HS-27A (cell line): ENCODE measurements at places on chromosomes 11 and 22.

- no peak for DNase-seq
Measured at GRCh38 chr11:22426915-22427314, 88.7 kb downstream of the SLC17A6 start.

DNA sequence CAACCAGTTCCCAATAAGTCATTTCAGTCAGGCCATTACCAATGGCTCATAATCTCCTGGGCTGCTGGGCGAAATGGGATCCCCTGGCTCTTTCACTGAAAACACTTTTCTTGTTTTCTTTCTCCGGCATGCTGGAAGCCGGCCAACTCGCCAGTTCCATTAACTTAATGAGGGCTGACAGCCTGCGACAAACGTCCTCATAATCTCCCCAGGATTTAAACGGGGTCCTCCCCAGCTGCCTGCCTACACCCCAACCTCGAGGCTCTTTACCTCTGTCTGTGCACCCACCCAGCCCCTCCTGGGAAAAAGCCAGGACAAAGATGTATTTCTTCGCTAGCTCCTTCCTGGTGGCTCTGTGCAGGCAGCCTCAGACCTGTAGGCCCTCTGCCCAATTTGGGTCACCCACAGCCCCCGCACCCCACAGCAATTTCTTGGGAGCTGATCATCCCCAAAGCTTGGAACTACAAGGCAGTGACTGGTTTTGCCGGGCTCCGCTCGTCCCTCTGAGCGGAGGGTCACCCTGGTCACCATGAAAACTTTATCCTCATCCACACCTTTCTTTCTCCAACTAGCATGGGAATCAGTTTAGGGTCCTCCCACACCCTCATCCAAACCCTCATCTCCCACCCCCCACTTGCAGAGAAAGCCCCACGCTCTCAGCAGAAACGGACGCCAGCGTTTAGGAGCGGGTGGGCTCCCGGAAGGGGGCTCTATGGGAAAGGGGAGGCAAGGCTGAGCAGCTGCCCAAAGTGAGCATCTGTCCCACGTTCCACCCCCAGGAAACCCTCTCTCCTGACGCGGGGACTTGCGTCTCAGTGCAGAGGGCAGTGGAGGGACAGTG is 51.1 kb upstream of the KCNQ1OT1 start:
- DNase-seq = no peak

GRCh38 chr22:37162221-37163095 is 12.7 kb upstream of the IL2RB start:
- no peak for DNase-seq

GRCh38 chr11:17401841-17402240 is 13.4 kb upstream of the KCNJ11 start:
- no peak for DNase-seq

DNA sequence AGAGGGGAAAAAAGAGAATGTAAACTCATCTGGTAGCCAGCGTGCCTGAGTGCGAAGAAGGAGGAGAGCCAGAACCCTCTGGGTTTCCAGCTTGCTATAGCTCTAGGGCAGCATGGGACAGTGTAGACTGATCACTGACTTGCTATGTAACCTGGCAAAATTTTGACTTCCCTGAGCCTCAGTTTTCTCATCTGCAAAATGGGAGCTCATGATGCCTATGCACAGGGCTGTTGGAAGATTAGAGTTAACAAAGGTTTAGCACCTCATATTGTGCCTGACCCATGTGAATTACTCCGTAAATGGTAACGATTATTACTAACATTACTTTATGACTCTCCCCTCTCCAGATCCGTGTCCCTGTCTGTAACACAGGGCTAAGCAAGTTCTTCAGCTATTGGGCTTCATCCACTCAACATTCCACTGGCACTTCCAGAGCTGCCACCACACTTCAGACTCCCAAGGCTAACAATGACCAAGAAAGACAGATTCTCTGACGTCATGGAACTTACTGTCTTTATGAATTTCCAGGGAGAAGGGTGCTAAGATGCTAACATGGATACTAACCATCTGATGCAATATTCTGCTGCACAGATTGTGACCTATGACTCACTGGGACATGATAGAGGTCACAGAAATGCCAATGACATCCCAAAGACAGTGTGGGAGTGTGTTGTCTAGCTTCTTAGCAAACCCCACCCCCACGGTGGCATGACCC is 195.2 kb downstream of the TRIM29 start:
- DNase-seq = no peak

DNA sequence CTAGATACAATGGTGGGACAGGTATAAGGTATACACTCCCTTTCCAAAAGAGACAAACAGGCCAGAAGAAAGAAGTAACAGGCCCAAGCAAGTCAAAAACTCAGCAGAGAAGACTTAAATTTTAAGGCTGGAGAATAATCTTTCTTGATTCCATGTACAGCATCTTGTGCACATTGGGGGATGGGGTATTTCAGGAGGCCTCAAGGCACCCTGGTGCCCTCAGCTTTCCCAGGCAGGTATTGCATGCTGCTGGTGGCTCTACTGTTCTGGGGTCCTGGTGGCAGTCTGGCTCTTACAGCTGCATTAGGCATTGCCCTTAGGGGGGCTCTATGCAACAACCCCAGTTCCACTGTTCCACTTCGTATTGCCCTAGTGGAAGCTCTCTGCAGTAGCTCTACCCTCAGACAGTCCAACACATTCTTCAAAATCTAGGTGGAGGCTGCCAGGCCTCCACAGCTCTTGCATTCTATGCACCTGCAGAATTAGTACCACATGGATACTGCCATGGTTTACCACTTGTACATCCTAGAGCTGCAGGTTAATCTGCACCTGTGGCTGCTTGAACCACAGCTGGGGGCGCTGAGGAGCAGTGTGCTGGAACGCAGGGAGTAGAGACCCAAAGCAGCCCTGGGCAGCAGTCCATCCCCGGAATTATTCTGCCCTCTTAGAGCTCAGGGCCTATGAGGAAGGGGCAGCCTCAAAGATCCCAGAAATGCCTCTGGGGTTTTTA is 4.2 kb upstream of the CTSC start:
- DNase-seq = no peak

GRCh38 chr11:113398669-113399430 is 11.3 kb downstream of the ANKK1 start:
- DNase-seq = no peak

DNA sequence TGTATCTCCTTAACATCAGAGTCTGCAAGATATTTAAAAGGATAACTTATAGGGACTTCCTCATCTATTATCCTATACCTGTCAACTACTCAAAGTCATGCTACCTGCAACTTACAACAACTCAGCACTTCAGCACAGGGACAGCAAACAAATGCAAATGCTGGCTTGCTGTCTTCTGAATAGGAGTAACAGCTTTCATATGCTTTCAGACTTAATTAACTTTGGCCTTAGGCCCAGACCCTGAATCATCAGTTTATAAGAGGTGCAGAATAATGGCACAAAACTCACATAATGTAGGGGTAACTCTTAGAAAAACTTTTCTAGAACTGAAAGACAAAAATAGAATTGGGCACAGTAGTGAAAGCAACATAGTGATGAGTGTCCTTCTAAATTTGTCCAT is 953.4 kb downstream of the DLG2 start:
- DNase-seq = no peak

DNA sequence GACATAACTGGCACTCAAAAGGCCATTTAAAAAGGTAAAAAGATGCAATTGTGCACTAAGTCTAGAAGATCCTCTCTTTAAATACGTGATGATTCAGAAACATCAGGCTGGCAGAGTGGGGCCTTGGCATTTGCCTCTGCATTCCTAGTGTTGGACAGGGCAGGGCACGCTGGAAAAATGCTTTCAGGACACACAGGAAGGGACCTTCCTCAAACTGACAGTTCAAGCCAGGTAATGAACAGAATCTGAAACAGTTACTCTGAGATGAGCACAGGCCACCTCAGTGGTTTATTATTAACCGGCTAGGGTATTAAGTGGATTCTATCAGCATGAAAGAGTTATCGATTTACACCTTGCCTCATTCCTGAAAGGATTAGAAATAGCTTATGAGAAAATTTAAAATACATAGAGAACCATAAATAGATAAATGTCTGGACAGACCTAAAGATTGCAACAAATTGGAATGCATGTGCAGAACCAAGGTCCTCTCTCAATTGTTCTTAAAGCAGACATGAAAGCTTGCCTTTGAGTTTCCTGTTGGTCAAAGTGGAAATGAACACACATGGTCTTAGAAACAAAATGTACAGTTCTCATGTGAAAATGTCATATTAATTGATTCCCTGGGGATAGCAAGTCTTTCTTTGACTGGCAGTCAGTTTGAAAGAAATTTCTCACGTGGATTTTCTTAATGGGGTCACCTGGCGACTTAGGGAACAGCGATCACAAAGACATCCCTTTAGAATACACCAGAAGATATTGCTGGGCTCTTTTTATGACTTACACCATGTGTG is 21.5 kb upstream of the CSNK2A3 start:
- DNase-seq = no peak

GRCh38 chr11:65498977-65499712 is at the start of gene MALAT1:
MALAT1 (plus strand) TSS chr11:65499045.
- peak; percentile 95 for DNase-seq

DNA sequence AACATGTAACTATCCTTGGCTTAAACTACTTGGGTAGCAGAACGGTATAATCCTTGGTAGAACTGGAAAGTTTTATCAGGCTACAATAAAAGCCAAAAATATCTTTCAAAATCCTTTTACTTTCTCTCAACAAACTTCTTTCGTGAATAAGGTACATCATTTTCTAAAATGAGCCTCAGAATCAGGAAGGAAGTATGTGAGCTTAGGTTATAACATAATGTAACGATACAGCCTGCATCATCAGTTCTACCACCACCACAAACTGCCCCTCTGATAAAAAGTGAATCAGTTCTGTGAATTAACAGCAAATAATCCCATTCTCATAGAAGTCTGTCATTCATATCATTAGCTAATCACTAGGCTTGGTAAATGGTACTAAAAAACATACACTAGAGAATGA is 244.3 kb downstream of the SBF2 start:
- no peak for DNase-seq

DNA sequence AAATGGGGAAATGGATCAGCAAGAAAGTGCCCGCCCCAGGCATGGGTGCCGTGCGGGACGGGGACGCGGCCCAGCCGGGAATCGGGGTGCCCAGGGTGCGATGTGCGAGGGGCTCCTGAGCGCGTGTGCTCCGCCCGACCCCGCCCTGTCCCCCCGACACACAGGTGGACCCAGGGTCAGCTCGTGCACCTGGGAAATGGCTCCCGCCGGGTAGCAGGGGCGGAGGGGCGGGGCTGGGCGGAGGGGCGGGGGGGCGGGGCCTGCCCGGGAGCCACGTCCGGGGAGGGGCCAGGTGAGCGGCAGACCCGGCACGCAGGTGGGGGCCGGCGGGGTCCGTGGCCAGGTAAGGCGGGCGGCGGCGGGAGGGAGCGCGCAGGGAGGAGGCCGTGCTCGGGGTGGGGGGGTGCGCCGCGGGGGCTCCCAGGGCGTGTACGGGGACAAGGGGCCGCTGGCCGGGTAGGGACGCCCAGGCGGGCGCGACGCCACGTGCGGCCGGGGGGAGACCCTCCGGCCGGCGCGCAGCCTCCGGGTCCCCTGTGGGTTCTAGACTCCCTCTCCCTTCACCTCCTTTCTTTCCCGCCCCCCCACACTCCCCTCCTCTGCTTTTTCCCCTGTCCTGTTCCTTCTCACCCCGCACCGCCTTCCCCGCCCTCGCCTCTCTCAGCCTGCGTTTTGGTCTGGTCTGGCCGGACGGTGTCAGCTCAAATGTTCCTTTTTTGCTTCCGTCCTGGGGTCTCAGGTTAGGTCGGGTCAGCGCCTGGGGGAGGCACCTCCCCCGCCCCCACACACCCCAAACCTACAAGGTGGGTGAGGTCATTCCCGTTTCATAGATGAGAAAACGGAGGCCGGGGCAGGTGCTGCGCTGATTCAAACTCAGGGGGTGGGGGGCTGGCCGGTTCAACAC is at the start of gene ARHGAP8:
TSS of gene ARHGAP8 (plus strand) at position 291 of the 904 bp plus-strand sequence. CDS start 33,953 bp downstream, outside the sequence.
- no peak for DNase-seq

DNA sequence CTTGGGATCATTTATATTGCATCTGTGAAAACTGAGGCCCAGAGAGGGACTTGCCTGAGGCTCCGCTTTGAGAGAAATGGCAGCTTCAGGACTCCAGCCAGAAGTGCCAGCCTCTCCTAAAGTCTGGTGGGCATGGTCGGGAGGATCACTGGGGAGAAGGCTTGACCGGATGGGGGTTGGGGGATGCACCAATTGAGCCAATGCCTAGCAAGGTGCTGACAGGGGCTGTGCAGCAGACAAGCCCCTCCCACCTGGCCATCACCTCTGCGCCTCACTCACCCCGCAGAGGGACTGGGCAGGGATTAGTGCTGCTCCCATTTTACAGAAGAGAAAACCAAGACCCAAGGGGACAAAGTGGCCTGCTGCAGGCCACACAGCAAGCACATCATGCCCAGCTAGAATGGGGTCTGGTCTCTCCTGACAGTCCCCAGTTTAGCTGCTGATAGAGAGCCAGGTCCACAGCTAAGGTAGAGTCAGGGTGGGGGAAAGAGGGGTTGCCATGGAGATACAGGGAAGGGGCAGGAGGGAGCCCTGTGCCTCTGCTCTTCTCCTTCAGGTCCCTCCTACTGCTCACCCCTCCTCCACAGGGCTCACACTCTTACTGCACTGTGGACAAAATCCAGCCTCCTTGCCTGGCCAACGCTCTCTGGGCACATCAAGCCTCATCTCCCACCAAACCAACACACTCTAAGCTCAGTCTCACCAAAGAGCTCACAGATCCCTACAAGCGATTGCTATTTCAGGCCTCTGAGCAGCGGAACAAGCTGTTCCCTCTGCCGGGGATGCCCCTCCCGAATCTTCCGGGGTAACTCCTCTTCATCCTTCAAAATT is 29.5 kb downstream of the TEF start:
- DNase-seq = no peak

DNA sequence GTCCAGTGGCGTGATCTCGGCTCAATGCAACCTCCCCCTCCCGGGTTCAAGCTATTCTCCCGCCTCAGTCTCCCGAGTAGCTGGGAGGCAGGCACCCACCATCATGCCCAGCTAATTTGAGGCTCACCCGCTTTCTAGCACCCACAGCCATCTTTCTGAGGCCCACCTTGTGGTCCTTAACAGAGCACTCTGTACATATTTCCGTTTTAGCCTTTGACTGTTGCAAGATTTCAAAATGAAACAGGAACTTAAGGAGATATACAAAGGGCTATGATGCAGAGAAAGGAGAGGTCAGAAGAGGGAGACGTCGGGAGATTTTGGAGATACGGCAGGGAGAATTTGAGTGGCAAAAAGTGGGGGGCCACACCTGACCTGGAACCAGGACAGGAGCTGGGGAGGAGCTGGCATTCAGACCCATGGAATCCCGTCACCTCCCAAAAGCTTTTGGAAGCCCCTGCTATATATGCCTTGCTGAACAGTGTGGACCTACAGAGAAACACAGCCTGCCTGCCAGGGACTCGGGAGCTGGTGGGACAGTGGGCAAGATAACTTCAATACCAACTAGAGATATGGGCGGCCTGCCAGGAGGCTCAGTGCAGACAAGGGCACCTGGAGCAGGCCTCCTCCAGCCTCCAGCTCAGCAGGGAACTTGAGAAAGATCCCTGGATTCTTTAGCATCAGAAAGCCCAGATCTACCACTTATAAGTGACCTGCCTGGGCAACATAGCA is 8.0 kb upstream of the CLCF1 start:
- DNase-seq = no peak

DNA sequence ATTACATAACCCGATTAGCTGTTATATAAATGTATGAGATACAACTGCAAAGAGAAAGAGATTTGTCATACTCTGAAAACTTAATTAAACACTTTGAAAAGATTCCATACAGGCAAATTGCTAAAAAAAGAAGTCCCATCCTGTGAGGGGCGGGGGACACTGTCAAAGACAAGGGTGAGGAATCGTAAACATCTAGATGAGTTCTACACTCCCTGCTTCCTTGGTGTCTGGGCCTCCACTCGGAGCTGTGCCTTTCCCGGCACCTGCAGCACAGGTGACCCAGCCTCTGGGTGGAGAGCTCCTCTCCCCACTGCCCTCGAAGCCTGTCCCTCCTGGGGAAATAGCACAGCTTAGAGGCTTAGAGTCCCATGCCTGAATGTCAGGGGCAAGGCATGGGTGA is 69.2 kb upstream of the CRYBB3 start:
- DNase-seq = no peak
